ENCODE measurements at places on chromosomes 6 and 20.

GRCh38 chr20:47765271-47765670, 20.0 kb downstream of the SULF2 start:
- H3K27me3 ChIP-seq: peaks cover 10% of the 10 kb centered on the region
- no peak overlapping the region for H3K4me3 ChIP-seq
- H3K36me3 ChIP-seq: no peaks in the 10 kb centered on the region
- H3K27ac ChIP-seq: no peak overlapping the region

- H3K4me1 ChIP-seq: no peaks in the 10 kb centered on the region
- no peaks in the 10 kb centered on the region for H3K36me3 ChIP-seq
- no peaks in the 10 kb centered on the region for H3K27me3 ChIP-seq
Observed at GRCh38 chr20:31581391-31581790, 23.7 kb upstream of the ID1 start.

DNA sequence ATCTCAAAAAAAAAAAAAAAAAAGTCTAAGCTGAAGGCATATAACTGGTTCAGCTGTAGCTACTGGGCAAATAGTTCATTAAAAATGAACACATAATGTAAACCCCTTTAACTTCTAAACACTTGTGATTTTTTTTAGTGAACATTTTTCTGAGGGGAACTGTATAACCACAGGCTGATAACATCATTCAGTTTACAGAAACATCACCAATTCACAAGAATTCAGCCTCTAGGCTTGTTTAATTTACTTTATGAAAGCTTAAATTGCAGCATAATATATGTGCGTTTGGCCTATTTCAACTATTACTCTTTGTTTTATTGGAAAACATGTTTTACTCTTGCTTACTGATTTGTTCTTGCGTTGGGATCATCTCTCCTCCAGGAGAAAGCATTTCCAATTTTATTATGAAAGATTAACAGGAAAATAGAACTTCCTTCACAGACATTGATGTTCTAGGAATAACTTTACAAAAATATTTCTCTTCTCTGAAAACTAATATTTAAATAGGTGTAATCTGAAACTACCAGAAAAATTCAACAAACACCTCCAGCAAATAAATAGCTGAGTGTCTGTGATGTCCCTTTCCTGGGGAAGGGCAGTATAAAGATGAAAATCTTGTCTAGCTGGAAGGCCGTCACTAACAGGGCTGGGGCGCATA, 284.5 kb downstream of the UST start:
- H3K4me1 ChIP-seq: no peaks in the 10 kb centered on the region
- no peaks in the 10 kb centered on the region for H3K36me3 ChIP-seq
- no peak for DNase-seq
- no peak overlapping the region for H3K4me3 ChIP-seq
- H3K27ac ChIP-seq: no peak overlapping the region
- no peaks in the 10 kb centered on the region for H3K27me3 ChIP-seq

DNA sequence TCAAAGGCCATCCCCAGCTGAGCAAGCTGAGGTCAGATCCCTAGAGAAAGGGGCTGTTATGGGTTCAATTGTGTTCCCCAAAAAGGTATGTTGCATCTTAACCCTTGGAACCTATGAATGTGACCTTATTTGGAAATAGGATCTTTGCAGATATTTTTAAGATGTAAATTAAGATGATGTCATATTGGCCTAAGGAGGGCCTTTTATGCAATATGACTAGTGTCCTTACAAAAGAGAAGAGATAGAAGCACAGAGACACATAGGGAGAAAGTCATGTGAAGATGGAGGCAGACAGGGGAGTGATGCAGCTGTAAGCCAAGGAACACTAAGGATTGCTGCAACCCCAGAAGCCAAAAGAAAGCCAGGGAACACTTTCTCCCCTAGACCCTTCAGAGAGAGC, 144.3 kb upstream of the TAB2 start:
- no peak overlapping the region for H3K4me3 ChIP-seq
- DNase-seq: no peak
- no peaks in the 10 kb centered on the region for H3K36me3 ChIP-seq
- H3K27ac ChIP-seq: no peak overlapping the region
- peaks cover 13% of the 10 kb centered on the region for H3K4me1 ChIP-seq
- no peaks in the 10 kb centered on the region for H3K27me3 ChIP-seq

DNA sequence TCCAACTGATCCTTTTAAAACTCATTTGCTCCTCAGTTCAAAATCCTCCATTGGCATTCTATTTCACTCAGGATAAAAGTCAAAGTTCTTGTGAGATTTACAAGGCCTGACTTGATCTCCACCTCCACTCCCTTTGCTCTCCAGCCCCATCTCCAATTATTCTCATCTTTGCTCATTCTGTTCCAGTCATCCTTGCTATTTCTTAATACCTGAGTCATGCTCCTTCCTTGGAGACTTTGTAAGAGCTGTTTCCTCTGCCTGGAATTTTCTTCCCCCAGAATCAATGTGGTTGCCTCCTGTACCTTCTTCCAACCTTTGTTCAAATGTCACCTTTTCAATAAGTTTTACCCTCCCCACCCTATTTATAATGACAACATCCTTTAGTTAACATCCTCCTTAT, 373.5 kb downstream of the HTR1B start:
- H3K27ac ChIP-seq: no peak overlapping the region
- no peaks in the 10 kb centered on the region for H3K4me1 ChIP-seq
- H3K36me3 ChIP-seq: no peaks in the 10 kb centered on the region

DNA sequence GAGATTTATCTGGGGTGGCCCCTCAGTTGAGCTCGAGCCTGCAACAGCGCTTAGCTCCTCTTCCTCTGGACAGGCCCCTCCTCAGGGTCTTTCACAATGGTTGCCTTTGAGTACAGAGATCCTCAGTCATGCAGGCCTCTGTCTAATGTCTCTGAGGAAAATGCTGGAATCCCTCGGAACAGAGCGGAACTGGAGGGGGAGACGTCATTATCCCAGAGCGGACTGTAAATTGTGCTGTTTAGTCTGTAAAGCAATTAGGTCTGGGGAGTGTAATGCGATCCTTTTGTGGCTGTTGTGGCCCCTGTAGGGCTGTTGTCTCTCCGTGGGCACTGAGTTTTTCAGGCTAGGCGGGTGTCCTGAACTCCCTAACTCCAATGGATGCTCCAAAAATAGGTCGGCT, 15.0 kb upstream of the DAAM2 start:
- no peaks in the 10 kb centered on the region for H3K27me3 ChIP-seq
- H3K4me3 ChIP-seq: no peak overlapping the region
- H3K27ac ChIP-seq: no peak overlapping the region

DNA sequence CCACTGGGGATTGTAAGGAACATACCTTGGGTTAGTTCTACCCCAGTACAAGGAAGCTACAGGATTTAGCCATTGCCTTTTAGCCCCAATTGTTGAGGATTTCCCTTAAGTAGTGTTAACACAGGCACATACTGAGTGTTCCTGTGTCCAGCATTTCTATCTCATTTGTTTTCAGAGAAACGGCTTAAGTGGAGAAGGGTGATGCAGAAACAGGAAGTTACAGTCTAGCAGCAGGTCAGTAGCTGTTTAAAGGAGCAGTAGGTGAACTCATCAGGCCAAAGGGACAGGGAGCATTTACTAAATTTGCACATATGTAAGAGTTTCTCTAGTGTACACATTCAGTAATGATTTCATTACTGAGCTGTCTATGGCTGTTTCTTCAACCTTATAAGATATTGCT, 644.2 kb upstream of the GJE1 start:
- peaks cover 17% of the 10 kb centered on the region for H3K4me1 ChIP-seq
- H3K27ac ChIP-seq: no peak overlapping the region
- H3K27me3 ChIP-seq: no peaks in the 10 kb centered on the region

GRCh38 chr6:149922642-149923326, at the start of gene RAET1G:
RAET1G (minus strand) TSS chr6:149923121; CDS start chr6:149923010, 111 bp downstream.
- H3K4me1 ChIP-seq: peaks cover 20% of the 10 kb centered on the region
- H3K4me3 ChIP-seq: peak within 1 kb of the TSS; percentile 81
- no peaks in the 10 kb centered on the region for H3K36me3 ChIP-seq

GRCh38 chr20:1277529-1278322, 11.6 kb downstream of the SNPH start:
- H3K27ac ChIP-seq: no peak overlapping the region
- no peaks in the 10 kb centered on the region for H3K27me3 ChIP-seq
- H3K4me3 ChIP-seq: no peak overlapping the region
- H3K4me1 ChIP-seq: peaks cover 26% of the 10 kb centered on the region
- H3K36me3 ChIP-seq: no peaks in the 10 kb centered on the region
- no peak for DNase-seq

DNA sequence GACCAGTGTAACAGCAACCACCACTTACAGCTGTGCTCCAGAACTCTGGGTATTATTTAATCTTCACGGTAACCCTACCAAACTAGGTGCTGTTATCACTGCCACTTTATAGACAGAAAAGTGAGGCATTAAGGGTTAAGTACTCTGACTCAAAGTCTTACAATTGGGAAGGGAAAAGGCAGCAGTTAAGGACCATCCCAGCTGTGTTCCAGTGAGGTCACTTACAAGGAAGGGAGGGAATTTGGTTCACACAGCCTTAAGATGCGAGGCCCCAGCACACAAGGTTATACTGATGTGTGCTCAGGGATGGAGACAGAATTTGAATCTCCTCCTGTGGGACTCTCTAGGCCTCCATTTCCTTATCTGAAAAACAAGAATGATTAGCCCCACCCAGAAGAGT, 46.7 kb downstream of the TRERF1 start:
- no peaks in the 10 kb centered on the region for H3K36me3 ChIP-seq
- peaks cover 67% of the 10 kb centered on the region for H3K4me1 ChIP-seq
- no peak for DNase-seq
- H3K27ac ChIP-seq: no peak overlapping the region
- no peak overlapping the region for H3K4me3 ChIP-seq

- no peaks in the 10 kb centered on the region for H3K36me3 ChIP-seq
- H3K4me3 ChIP-seq: peak overlapping the region; percentile 89
- no peaks in the 10 kb centered on the region for H3K27me3 ChIP-seq
- peak overlapping the region; percentile 74 for H3K27ac ChIP-seq
- peak; percentile 69 for DNase-seq
Observed at GRCh38 chr6:26312501-26313397, 52.2 kb upstream of the BTN3A2 start.

DNA sequence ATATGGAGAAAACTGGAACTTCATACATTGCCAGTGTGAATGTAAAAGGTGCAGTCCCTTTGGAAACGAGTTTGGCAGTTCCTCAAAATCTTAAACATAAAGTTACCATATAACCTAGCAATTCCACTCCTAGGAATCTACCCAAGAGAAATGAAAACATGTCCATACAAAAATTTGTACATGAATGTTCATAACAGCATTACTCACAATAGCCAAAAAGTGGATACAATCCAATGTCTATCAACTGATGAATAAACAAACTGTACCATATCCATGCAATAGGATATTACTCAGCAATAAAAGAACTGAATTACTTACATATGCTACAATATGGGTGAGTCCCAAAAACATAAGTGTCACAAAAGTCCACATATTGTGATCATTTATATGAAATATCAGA, 48.7 kb upstream of the ERVFRD-1 start:
- no peaks in the 10 kb centered on the region for H3K36me3 ChIP-seq
- no peak overlapping the region for H3K27ac ChIP-seq
- H3K4me1 ChIP-seq: no peaks in the 10 kb centered on the region
- H3K27me3 ChIP-seq: no peaks in the 10 kb centered on the region
- H3K4me3 ChIP-seq: no peak overlapping the region

- H3K36me3 ChIP-seq: no peaks in the 10 kb centered on the region
- no peak overlapping the region for H3K4me3 ChIP-seq
- peaks cover 30% of the 10 kb centered on the region for H3K4me1 ChIP-seq
- no peak overlapping the region for H3K27ac ChIP-seq
Observed at GRCh38 chr6:127824061-127824460, 76.8 kb downstream of the THEMIS start.

GRCh38 chr6:138540468-138540867, 41.2 kb upstream of the NHSL1 start:
- no peak for DNase-seq
- no peak overlapping the region for H3K27ac ChIP-seq
- no peaks in the 10 kb centered on the region for H3K36me3 ChIP-seq
- no peaks in the 10 kb centered on the region for H3K4me1 ChIP-seq
- no peak overlapping the region for H3K4me3 ChIP-seq
- peaks cover 4% of the 10 kb centered on the region for H3K27me3 ChIP-seq

DNA sequence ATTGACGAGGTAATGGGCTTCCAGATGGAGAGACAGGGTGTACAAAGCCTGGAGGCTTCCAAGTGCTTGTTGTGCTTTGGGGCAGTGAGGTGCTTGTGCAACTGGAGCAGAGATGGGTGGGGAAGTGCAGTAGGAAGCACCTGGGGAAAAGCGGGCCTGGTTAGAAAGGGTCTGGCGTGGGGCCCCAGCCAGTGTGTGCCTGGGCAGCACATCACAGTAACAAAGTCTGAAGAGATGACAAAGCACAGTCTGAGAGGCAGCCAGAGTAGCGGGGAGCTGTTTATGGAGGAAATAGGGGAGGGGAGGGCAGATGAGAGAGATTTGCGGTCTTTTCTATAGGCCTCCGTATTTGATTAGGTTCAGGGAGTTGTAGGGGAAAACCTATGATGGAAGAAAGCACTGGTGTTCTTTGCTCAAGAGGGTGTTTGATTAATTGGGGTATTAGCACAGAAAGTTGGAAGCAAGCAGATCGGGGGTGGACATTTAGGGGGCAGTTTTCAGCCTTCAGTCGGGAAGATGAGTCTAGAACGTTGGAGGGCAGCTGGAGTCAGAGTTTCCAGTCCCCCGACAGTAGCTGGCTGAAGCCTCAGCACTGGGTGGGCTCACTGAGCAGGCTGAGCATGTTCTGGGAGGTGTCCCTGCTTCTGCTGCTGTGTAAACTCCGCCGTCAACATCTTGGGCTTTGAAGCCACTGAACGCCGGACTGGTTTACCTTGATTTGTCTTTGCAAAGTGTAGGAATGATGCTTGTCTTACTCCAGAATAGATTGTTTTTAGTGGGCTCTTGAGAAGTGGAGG, 15.5 kb upstream of the MROH8 start:
- peaks cover 14% of the 10 kb centered on the region for H3K36me3 ChIP-seq
- H3K27ac ChIP-seq: no peak overlapping the region
- H3K4me1 ChIP-seq: peaks cover 45% of the 10 kb centered on the region
- H3K4me3 ChIP-seq: no peak overlapping the region
- no peaks in the 10 kb centered on the region for H3K27me3 ChIP-seq

GRCh38 chr20:5150226-5151076, 23.6 kb downstream of the CDS2 start:
- no peak for DNase-seq
- H3K36me3 ChIP-seq: peaks cover 5% of the 10 kb centered on the region
- H3K4me3 ChIP-seq: no peak overlapping the region
- peaks cover 23% of the 10 kb centered on the region for H3K4me1 ChIP-seq
- H3K27ac ChIP-seq: no peak overlapping the region
- H3K27me3 ChIP-seq: no peaks in the 10 kb centered on the region

DNA sequence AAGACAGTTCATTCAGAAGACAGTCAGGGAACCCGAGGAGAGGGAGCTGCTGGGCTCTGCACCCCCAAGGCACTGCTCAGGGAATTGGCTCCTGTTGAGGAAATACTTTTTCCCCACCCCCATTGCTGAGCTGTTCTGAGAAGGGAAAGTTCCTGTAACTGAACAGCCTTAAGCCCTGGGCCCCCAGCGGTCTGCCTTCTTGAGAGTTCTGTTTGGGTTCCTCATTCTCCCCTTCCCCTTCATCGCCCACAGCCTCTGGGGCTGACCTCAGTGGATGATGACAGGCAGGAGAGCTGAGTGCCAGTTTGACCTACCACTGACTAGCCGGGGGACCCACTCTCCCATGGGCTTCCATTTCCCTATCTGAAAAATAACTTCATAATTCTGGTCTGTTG, 10.7 kb downstream of the HCK start:
- no peaks in the 10 kb centered on the region for H3K36me3 ChIP-seq
- H3K27ac ChIP-seq: no peak overlapping the region
- H3K27me3 ChIP-seq: peaks cover 11% of the 10 kb centered on the region
- no peak overlapping the region for H3K4me3 ChIP-seq
- no peak for DNase-seq

GRCh38 chr6:144017166-144018094, 9.4 kb upstream of the PLAGL1 start:
- H3K36me3 ChIP-seq: no peaks in the 10 kb centered on the region
- H3K27me3 ChIP-seq: no peaks in the 10 kb centered on the region
- no peak overlapping the region for H3K4me3 ChIP-seq
- H3K4me1 ChIP-seq: peaks cover 4% of the 10 kb centered on the region
- DNase-seq: no peak

All from CD8-positive, alpha-beta memory T cell (primary cell).